ENCODE measurements at places on chromosomes 16 and 17. TPM values are rescaled to one million over a fixed set of nuclear protein-coding genes. Genes with fewer than 3 reads are reported as not detected.

LDHD gene
- not detected for total RNA-seq

IGF2BP1 gene
- total RNA-seq: not detected

- no peak for DNase-seq
Measured at GRCh38 chr17:55546481-55546880, 35.2 kb upstream of the SMIM36 start.

CCL14 gene
- total RNA-seq: not detected

NPIPA3 gene
- total RNA-seq: 2.9 TPM

GRCh38 chr17:45302649-45303173 is 14.1 kb downstream of the MAP3K14 start:
- DNase-seq: no peak

GRCh38 chr16:89361751-89362539 is 128.4 kb downstream of the ANKRD11 start:
- no peak for DNase-seq

- DNase-seq: peak; percentile 16
Measured at GRCh38 chr17:17433000-17433703, 43.6 kb upstream of the MED9 start.

MAPK7 gene
- 7.0 TPM for total RNA-seq

DNA sequence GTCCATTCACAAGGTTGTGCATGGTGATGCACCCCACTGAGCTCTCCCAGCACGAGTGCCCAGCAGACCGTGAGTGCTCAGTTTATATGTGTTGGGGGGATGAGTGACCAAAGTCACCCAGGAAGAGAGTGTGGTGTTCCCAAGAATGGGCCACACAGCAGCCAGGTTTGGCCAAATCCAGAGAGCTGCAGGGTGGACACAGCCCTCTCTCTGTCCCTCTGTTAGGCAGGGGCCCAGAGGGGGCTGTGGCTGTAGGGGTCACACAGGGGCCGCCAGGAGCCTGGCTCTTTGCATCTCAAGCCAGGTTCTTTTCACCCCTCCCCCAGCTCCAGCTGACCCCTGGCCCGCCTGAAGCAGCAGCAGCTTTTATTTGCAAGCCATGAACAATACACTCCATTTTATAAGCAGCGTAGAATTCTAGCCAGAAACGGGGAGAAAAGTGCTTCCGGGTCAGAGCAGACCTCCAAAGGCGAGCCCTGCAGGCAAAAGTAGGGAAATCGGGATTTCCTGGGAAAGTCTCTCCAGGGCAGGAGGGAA is 13.3 kb downstream of the COTL1 start:
- DNase-seq: no peak

DNA sequence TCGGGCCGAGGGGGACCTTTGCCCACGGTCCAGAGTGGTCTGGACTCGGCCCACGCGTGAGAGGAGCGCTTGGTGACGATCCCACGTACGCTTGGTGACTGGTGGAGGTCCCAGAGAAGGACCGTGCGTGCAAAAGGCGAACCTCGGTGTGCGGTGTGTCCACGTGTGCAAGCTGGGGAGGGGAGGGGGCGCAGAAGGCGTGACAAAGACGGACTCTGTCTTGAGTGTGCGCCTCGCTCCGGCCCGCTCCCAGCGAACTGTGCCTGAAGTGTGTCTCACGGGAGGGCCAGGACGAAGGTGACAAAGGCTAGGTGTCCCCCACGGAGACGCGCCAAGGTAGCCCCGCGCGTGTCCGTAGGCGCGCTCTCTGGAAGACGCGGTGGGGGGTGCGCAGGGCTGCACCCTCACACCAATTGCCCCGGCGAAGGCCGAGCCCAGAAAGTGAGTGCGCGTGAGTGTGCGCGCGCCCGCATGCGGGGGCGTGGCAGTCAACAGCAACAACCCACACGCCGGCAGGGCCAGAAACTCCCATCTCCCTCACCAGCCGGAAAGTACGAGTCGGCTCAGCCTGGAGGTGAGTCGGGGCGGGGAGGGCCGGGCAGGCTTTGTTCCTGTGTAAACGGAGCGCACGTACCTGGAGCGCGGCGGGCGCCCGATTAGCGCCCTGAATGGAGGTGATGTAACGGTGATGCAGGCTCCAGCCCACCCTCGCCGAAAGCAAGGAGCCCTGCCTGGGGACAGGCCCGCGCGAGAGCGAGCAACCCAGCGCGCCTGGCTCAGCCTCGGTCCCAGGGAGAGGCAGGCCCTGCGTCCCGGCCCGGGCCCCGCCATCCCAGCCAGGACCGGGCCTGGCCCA is at the start of gene GPRC5C:
Gene GPRC5C, plus strand, starts transcription at position 521 of the 856 bp plus-strand sequence. CDS start 7,689 bp downstream, outside the sequence.
- peak; percentile 9 for DNase-seq

DNA sequence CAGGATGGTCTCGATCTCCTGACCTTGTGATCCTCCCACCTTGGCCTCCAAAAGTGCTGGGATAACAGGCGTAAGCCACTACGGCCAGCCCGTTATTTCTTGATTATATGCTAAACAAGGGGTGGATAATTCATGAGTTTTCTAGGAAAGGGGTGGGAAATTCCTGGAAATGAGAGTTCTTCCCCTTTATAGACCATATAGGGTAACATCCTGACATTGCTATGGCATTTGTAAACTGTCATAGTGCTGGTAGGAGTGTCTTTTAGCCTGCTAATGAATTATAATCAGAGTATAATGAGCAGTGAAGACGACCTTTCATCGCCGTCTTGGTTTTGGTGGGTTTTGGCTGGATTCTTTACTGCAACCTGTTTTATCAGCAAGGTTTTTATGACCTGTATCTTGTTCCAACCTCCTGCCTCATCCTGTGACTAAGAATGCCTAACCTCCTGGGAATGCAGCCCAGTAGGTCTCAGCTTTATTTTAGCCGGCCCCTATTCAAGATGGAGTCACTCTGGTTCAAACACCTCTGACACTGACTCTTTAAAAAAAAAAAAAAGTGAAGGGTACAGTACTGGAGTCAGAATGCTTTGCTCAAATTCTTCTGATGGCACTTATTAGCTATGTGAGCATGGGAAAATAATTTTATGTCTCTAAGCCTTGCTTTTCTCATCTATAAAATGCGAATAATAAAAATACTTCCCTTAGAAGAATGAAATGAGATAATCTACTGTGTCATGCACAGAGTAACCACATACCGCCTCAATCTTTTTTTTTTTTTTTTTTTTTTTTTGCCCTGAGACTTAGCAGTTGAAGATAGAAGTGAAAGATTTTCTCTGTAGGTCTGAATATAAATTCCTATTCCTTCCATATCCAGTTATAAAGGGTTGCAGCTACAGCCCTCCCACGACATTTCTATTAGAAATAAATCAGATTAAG is 5.1 kb upstream of the CALCOCO2 start:
- no peak for DNase-seq

- no peak for DNase-seq
Measured at GRCh38 chr17:82031303-82031884, at the start of gene RAC3. Gene RAC3 (plus strand): TSS chr17:82031678. CDS start chr17:82031762, 84 bp downstream.

GRCh38 chr17:67025216-67025792 is 19.1 kb upstream of the CACNG1 start:
- DNase-seq: no peak

ARL17B gene
- 22.1 TPM for total RNA-seq

DNA sequence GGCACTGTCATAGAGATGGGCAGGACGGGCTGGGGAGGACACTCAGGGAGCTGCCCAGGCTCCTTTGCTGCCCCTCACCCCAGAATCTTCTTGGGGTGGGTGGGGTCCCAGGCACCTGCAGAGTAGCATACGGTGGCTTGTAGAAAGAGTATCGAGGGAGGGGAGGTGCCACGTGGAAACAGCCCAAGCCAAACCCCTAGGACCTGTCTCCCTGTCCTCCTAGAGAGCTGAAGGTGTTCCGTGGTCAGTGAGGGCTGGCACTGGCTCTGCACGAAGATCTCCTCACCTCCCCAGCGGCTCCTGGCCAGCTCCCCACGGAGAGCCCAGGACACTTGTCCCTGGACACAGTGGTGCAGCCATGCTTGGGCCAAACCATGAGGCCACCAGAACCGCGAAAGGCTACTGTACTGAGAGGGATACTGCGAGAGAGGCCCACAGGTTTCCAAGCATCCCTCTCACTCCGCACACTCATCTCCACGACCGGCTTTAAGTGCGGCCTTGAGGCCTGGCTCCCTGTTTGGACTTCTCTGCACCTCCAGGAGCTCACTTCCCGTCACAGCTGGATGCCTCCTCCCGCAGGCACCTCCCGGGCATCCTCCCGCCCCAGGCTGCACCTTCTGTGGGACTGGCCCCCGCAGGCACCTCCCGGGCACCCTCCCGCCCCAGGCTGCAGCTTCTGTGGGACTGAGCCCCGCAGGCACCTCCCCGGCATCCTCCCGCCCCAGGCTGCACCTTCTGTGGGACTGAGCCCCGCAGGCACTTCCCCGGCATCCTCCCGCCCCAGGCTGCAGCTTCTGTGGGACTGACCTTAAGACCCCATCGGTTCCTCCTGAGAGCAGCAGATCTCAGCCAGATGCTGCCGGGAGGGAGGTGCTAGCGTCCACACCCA is 2.0 kb upstream of the MAFG start:
- DNase-seq: no peak

GRCh38 chr16:67648764-67649407 is 3.9 kb downstream of the CARMIL2 start:
- DNase-seq: no peak

DNA sequence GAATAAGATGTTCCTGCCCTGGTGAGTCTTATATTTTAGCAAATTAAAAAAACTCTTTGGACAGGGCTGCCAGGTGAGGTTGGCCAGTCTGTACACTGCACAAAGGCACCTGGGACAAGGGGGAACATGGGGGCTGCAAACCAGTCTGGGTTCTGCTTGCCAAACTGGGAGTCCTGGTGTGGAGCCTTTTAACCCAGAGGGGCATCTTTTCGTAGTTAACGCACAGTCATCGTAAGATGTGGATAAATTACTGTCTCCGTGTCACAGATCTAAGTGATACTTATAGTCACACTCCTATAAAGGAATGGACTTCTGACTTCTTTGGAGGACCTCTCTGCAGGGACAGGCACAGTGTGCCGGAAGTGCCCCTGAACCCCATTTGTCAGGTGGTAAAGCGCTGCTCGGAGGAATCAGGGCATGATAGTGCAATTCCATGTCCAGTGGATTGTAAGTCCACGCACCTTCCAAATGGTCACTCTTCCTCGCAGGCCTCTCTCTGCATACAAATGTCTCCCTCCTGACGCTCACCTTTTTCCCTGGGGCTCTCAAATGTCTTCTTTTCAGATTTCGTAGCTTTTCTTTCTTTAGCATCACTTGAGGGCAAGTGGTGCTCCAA is 14.7 kb downstream of the DEXI start:
- no peak for DNase-seq

DNA sequence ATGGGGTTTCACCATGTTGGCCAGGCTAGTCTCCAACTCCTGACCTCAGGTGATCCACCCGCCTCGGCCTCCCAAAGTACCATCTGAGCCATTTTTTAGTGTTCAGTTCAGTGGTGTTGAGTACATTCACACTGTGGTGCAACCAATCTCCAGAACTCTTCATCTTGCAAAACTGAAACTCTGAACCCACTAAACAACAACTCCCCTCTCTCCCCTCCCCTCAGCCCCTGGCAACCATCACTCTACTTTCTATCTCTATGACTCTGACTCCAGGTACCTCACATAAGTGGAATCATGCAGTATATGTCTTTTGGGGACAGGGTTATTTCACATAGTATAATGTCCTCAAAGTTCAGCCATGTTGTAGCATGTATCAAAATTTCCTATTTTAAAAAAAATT is 18.7 kb upstream of the MAPK3 start:
- DNase-seq: no peak

ABAT gene
- 4.1 TPM for total RNA-seq

ANKRD40CL gene
- not detected for total RNA-seq

- no peak for DNase-seq
Measured at GRCh38 chr16:15513156-15513555, 78.8 kb downstream of the BMERB1 start.

- no peak for DNase-seq
Measured at GRCh38 chr16:31108794-31109558, 790 bp downstream of the BCKDK start.

- DNase-seq: no peak
Measured at GRCh38 chr16:15536843-15537242, 102.5 kb downstream of the BMERB1 start.

- DNase-seq: peak; percentile 85
Measured at GRCh38 chr16:66608241-66609138, 4.0 kb downstream of the CMTM3 start.

DNA sequence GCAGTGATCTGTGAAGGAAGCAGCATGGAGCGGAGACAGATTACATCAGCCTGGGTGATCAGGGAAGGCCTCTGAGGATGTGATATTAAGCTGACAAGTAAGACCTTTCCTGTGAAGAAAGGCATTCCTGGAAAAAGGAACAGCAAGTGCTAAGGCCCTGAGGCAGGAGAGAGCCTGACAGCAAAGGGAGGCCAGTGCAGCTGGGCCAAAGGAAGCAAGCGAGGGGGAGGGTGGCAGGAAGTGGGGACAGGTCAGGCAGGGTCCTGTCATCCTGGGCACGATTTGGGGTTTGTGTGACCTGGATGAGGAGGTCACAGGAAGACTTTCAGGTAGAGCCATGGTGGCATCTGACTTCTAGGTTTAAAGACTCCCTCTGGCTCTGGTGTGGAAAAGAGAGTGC is 12.3 kb downstream of the CPNE2 start:
- no peak for DNase-seq

- DNase-seq: no peak
Measured at GRCh38 chr17:44848257-44848795, 643 bp downstream of the HIGD1B start.

GRCh38 chr16:49928176-49929041 is 72.5 kb upstream of the ZNF423 start:
- DNase-seq: no peak

DNA sequence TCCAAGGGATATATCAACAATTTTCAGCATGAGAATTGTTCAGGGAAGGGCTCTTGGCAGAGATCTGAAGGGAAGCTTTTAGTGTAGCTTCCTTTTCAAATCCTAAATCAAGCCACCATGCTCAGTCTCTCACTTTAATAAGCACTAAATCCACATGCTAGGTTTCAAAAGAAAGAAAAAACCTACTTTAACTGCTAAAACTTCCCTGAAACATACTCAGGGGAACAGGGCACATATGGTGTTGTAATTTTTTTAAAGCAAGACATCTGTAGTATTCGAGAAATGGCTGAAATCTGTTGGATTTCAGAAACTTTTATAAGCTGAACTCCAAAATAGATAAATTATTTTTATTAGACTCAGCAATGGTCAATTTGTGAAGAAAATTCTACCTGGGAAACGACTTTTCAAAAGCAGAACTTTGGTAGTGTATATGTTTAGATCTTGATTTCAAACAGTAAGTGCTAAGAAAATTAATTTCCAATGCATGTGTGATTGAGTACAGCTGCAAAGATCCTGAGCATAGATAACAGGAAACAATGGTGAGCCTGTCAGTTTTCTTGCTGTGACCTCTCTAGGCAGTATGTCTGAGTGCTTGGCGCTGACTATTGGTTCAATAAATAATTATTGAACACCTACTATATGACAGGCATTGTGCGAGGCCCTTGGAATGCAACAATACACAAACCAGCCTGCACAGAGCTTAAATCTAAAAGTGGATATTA is 804.5 kb upstream of the SOX9 start:
- no peak for DNase-seq

KRT20 gene
- total RNA-seq: not detected

COL1A1 gene
- 37.2 TPM for total RNA-seq

DNA sequence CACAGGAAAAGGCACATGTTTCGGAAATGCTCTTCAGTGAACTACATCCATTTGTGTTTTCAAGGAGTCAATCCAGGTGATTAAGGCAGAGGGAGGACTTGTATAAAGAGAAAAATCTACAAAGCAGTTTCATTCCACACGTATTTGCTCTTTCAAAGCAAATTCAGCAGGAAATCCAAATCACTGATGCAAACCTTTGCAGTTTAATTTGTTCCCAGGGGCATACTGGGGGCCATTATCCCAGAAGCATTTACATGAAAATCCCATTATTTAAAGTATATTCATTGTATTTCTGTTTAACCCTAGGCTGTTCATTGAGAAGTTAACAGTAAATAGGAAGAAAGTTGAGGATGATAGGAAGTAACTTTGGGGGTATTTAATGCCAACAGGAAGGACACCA is 147.9 kb downstream of the PMP22 start:
- no peak for DNase-seq

GRCh38 chr17:82794781-82795482 is 43.1 kb downstream of the TBCD start:
- no peak for DNase-seq
